HFFc6 (cell line): ENCODE measurements at places on chromosomes 11 and 22. TPM values are rescaled to one million over a fixed set of nuclear protein-coding genes. Genes with fewer than 3 reads are reported as not detected.

ARHGAP42 gene
- 1.3 to 2.7 TPM (median 1.4 TPM) in 3 replicates for total RNA-seq

MAP6 gene
- total RNA-seq, result 0.77 to 4.0 TPM (median 3.0 TPM) in 3 replicates

GRCh38 chr11:72599325-72600117 is 74.7 kb downstream of the PDE2A start:
- no peak for DNase-seq

- DNase-seq, result no peak
These were observed 138.1 kb upstream of the ANO3 start for GRCh38 chr11:26193694-26194365.

DNA sequence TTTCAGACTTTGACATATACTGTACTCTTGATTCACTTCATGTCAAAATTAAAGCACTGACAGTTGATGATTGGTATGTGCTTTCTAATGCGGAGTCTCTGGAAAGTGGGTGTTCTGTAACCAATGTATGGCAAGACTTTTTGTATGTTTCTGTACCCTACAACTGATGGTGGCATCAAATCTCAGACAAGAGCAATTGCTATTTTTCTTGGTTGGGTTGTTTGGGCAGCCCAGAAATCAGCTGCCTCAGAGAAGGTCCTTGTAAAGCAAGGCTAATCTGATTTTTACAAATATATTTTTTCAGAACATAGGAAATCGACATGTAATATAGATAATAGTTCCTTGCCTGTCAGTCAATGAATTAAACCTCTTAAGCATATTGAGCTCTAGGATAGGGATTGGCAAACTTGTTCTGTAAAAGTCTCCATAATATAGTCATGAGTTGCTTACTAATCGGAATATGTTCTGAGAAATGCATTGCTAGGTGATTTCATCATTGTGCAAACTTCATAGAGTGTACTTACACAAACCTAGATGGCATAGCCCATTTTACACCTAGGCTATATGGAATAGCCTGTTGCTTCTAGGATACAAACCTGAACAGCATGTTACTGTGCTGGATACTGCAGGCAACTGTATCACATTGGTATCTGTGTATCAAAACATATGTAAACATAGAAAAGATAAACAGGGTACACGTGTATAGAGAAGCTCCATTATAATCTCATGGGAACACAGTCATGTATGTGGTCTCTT is 10.2 kb upstream of the OOSP4A start:
- DNase-seq, result no peak

DNA sequence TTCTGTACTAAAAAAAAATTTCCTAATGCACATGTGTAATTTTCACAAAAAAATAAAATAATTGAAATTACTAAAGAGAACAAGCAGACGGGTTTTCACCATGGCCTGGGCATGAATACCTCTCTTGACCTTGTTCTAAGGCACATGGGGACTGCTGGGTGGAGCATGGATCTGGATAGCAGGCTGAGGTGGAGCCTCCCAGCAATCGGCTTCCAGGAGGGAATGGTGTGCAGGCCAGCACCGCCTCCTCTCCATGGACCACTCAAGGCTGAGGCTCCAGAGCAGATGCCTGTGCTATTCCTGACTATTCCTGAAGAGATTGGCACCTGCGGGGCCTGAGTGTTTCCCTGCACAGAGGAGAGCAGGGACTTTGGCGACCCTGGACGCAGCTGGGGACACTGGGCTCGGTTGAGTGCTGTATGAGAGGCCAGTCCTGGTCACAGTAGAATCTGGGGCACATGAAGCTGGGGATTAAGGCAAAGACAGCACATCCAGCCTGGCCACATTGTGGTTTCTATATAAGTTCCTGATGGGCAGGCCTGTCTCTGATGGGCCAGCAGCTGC is 963.6 kb downstream of the BRD1 start:
- DNase-seq, result no peak

DLG2 gene
- total RNA-seq, result 0.39 and 1.00 TPM in 2 replicates

OR5P2 gene
- total RNA-seq, result not detected in 3 replicates

DNA sequence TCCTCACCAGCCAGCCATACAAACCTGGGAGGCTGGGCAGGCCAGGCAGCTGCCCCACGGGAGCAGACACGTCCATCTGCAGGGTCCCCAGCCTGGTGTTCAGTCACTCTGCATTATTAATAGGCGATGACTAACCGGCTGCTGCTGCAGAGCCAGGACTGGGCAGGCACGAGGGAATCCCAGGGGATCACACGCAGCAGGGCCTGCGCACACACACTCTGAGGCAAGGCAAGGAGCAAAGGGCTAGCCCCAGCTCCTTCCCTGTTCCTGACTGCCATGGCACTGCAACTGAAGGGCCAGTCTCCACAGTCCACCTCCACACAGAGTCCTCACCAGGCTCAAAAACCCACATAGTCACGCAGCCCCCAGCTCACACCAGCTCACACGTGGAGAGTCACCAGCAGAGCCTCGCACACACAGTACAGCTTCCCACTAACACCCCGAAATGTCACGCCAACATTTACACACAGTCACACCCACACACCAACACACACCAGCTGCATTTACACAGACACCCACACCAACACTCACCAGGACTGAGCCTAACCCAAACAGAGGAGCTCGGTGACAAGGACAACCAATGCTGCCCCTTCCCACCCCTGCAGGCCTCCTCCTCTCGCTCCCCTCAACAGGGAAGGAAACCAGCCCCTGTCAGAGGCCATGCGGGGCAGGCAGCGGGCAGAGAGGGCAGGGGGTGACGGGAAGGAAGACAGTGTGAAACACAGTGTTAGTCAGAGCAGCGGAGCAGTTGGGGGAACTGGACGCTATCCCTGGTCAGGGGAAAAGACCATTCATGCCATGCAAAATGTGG is 47.3 kb downstream of the NRXN2 start:
- peak; percentile 80 for DNase-seq
